ENCODE measurements at places on chromosomes 13 and 19.

DNA sequence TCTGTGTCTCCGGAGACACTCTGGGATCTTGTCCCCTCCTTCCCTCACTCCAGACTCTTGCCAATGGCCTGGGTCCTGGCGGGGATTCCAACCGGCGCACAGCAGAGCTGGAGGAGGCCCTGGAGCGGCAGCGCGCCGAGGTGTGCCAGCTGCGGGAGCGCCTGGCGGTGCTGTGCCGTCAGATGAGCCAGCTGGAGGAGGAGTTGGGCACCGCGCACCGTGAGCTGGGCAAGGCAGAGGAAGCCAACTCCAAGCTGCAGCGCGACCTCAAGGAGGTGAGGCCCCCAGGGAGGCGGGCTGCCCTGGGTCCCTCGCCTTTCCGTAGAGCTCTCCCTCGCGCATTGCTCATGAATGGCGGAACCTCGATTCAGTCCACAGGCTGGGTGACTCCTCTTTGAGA, 11.0 kb downstream of the PPFIA3 start:
- DNase-seq, result no peak

DNA sequence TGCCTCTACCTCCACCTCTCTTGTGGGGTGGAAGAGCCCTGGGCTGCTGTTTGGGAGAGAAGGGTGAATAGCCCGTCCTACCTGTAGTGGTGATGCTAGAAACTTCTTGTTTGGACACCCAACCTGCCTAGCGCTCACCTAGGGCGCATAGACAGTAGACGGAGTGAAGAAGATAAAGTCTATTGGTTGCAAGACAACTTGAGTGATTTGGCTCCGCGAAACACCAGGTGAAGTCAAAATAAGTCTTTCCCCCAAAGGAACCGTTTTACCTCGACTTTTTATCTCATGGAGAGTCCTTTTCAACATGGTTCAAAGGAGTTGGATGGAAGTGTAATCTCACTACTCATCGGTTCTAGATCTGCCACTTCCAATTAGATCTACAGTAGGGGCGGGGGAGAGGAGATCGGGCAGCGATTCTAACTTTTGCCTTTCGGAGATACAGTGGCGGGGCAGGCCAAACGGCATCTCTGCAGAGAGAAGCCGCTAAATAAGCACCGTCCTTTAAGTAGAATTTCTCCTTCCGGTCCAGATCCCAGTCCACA, 694 bp upstream of the ZIC5 start:
- no peak for DNase-seq

GRCh38 chr13:44649104-44649428, 72.9 kb upstream of the TSC22D1 start:
- no peak for DNase-seq

- DNase-seq, result no peak
These were observed 8.6 kb upstream of the CDX2 start for GRCh38 chr13:27977476-27978300.

GRCh38 chr19:1626417-1627010, 21.3 kb upstream of the UQCR11 start:
- DNase-seq, result no peak

DNA sequence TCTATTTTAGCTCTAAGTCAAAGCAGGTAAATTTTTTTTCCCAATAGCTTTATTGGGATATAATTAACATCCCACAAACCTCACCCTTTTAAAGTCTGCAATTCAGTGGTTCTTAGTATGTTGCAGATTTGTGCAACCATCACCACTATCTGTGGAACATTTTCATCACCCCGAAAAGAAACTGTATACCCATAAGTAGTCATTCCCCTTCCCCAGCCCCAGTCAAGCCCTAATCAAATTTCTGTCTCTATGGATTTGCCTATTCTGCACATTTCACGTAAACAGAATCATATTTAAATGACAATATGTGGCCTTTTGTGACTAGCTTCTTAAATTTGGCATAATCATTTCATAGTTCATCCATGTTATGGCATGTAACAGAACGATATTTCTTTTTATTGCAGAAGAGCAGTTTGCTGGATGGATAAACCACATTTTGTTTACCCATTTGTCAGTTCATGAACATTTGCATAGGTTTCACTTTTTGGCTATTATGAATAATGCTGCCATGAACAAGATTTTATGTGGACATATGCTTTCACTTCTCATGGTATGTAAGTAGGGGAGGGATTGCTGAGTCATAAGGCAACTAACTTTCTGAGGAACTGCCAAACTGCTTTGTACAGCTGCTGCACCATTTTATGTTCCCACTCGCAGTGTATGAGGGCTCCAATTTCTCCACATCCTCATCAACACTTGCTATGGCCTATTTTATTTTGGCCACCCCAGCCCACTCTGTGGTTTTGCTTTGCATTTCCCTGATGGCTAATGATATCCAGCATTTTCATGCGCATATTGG, 10.9 kb downstream of the SLC46A3 start:
- DNase-seq, result peak; percentile 57

DNA sequence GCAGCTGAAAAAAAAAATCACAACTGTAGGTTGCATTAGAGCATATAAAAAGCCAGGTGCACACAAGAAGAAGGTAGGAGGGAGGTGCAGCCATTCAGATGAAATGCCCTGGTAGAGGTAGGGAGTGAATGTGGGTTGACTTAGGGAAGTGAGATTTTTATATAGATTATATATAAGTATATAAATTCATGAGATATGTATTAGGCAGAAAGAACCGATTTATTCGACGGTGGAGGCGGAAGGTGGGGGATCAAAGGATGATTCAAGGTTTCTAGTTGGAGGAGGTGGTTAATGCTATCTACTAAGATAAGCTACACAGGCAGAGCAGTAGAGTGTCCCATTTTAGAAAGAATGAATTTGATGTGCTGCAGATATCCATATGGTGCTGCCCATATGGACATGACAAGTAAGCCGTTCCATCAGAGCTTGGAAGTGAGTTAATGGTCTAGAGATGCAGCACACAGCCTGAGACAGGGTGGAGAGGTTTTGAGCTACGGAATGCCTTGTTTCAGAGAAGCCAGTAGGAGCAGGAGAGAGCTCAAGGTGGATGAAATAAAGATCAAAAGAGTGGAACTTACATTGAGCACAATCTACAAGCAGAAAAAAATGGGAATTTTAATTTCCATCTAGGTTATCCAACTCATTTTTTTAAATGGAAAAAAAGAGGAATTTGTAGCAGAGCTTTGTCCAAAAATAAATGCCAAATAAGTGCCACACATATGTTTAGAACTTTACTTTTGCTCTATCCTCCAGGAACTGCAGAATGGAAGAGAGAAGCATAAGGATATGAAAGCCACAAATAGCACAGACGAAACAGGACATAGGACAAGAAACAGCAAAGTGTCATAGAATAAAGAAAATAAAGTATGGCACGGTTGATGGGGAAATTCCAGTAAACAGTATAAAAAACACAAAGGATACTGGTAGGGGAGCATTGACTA, 177.3 kb downstream of the PCDH9 start:
- DNase-seq, result no peak

- no peak for DNase-seq
These were observed 584.5 kb downstream of the SLITRK1 start for GRCh38 chr13:83297586-83298290.

DNA sequence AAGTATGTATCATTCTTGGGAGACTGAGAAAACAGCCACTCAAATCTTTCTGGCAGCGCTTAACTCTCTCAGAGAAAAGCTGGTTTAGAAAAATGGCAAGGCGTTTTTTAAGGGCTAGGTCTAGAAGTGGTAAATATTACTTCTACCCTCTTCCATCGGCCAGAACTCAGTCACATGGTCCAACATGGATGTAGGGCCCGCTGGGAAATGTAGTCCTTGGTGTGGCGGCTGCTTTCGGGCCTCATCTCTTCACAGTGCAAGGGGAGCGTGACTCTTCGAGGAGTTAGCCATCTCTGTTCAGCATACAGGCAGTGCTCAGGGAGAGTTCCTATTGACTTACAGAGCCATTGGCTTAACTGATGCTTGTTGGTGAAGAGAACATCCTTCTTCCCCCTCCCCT, 6.3 kb downstream of the VSTM2B start:
- DNase-seq, result no peak

DNA sequence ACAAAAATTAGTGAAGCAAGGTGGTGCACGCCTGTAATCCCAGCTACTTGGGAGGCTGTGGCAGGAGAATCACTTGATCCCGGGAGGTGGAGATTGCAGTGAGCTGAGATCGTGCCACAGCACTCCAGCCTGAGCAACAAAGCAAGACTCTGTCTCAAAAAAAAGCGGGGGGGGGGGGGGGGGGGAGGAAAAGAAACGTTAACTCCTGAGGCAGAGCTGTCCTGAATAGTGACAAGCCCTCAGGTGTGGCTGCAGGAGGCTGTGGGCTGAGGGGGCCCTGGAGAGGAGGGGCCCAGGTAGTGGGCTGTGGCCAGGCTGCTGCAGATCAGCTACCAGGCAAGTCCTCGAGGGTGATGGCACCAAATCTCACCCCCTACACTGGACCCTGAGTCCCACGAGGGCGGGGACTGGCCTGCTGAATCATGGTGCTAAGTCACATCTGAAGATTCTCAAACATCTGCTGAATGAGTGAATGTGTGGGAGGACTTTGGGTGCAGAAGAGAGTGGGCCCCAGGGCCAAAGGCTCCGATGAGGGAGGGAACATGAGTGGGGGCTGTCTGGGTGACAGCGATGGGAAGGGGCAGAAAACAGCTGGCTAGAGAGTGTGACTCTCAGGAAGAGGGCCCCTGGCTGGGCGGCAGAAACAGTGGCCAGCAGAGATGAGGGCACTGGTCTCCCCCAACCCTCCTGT, 24.6 kb upstream of the ATP1A3 start:
- DNase-seq, result peak; percentile 76

- no peak for DNase-seq
These were observed 7.6 kb downstream of the SIGLEC11 start for GRCh38 chr19:49953416-49953815.

DNA sequence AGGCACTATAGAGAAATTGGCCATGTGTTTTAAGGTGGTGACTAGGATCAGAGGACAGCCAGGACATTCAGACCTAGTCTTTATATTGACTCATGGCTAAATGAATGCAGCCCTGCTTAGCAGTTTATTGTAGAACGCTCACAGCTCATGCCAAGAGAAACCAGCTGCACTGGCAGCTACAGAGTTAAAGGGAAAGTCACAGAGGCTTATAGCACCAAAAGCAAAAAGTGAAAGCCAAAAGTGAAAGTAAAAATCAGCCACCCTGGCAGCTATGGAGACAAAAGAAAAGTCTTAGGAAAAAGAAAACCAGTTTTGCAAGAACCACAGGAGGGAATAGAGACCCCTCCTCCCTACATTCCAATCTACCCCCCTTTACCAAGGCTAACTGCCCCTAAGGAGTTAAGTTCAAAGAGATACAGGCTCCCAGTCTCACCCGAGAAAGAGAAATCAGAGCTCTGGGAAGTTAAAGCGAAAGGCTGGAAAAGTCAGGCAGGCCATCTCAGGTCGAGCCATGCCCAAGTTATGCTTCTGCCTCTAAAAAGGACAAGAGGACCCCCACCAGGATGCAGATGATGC, 99.0 kb downstream of the ZNF429 start:
- DNase-seq, result no peak

GRCh38 chr19:12953799-12954611, 3.0 kb downstream of the GADD45GIP1 start:
- no peak for DNase-seq

GRCh38 chr19:53102756-53103233, 427 bp downstream of the ZNF160 start:
- DNase-seq, result peak; percentile 30

DNA sequence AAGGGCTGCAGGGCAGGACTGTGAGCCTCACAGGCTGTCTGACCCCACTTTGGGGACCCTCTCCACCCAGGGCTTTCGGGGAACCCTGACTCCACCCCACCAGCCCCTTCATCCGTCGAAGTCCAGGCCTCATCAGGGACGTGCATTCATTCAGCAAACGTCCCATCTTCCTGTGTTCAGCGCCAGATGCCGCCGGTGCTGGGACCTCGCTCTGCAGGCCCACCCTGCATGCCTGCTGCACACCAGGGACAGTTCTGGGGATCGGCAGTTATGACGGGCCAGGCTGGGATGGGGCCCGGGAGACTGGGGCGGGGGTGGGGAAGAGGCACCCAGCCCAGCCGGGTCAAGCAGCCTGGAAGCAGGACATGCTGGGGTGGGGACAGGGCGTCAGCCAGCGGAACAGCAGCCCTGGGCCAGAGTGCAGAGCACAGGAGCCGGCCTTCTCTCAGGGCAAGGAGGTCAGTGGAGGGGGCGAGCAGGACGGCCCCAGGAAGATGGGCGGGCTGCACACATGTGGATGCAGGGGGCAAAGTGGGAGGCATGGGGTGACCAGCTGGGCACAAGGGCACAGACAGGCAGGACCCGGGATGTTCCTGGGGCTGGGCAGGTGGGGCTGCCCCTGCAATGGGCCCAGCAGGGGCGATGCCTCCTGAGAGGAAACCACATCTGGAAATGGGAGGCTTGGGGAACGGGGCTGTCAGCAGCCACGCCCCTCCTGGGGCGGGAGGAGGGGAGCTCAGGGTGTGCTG, 5.1 kb downstream of the GAMT start:
- peak; percentile 37 for DNase-seq

GRCh38 chr19:28289295-28290063, 923.5 kb downstream of the UQCRFS1 start:
- DNase-seq, result no peak

DNA sequence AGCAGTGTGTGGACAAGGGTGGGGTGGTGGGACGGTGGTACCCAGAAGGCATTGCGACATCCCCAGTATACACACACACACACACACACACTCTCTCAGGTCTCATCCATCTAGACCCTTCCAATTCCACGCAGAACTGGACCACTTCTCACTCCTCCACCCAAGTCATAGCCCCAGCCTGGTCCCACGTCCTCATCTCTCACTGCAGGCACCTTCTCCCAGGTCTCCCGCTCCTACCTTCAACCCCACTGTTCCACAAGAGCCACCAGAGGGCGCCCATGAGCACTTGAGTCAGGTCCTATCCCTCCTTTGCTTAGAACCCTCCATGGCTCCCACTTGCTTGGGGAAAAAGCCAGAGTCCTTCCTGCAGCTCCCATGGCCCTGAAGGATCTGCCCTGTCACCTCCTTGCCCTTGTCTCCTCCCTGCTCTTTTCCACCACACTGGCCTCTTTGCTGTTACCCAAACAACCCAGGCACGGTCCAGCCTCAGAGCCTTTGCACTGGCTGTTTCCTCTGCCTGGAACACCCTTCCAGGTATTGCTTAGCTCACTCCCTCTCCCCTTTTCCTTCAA, 62.6 kb downstream of the IER2 start:
- DNase-seq, result peak; percentile 78
